ENCODE measurements at places on chromosomes 12 and 14.

DNA sequence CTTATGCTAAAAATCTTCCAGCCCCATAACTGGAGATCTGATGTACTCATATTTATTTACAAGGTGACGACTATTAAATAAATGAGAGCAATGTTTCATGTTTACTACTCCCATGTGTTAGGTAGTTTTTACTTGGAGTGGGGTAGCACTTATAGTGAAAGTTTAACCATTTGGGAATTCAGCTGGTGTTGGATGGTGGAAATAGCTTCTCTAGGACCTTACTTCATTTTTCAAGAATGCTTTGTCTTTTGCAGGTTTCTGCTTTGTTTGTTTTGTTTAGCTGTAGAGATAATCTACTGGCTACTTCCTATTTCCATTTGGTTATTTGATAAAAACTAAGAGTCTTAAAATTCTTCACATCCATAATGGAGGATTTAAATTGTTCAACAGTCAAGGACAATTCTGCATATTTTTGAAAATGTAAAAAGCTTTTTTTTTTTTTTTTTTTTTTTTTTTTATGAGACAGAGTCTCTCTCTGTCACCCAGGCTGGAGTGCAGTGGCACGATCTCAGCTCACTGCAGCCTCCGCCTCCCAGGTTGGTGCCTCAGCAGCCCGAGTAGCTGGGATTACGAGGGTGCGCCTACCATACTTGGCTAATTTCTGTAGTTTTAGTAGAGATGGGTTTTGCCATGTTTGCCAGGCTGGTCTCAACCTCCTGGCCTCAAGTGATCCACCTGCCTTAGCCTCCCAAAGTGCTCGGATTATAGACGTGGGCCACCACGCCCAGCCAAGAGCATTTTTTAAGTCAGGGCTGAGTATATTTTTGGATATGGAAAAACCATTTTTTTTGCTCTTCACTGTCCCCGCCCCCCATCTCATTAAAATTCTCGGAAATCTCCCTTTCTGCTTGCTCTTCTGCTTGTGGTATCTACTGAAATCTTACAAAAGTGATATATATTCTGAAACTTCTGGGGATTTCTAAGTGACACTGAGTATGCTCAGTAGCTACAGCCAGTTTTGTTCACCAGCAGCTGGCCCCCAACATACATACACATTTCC is 1.4 kb upstream of the ABCD2 start:
- no peak for DNase-seq

DNA sequence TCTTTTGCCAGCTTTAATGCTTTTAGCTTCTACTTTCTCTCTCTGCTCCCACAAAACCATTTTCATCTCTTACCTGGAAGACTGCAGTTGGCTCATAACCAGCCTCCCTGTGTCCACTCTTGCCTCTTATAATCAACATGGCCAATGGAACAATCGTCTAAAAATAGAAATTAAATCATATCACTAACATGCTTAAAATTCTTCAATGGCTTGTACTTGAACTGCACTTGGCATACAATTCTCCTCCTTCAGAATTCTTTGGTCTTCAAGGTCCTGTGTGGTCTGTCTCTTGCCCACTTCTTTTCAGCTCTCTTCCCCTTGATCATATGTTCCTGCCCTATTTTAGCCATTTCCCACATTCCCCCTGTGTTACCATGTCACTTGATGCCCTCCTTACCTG is 342.2 kb downstream of the ATP23 start:
- DNase-seq = no peak

- DNase-seq = no peak
Measured at GRCh38 chr12:121300083-121300819, 3.7 kb upstream of the CAMKK2 start.

GRCh38 chr12:110705309-110705708 is 16.4 kb upstream of the HVCN1 start:
- DNase-seq = no peak

DNA sequence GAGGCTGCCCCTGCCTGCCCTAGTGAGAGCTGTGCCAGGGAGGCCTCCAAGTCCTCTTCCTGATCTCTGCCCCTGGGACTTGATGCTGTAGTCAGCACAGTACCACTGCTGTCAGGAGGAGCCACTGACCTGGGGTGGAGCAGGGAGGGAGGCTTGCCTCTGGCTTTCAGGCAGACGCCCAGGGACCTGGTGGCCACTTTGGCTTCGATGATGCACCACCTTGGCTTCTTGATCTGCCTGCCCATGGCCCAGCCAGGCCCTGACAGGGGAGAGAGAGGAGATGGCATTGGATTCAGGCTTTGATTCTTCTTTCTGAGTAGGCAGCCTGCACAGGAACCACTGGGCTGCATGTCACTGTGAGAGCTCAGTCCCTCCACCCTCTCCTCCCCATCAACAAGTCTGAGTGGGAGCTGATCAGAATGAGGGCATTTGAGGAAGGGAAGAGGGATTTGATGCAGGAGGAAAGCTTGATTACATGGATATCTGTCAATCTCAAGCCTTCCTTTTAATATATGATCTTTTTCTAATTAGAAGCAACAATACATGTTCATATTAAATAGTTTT is 24.7 kb downstream of the TMEM63C start:
- no peak for DNase-seq

GRCh38 chr14:101192661-101193000 is 289.1 kb upstream of the RTL1 start:
- DNase-seq = no peak

DNA sequence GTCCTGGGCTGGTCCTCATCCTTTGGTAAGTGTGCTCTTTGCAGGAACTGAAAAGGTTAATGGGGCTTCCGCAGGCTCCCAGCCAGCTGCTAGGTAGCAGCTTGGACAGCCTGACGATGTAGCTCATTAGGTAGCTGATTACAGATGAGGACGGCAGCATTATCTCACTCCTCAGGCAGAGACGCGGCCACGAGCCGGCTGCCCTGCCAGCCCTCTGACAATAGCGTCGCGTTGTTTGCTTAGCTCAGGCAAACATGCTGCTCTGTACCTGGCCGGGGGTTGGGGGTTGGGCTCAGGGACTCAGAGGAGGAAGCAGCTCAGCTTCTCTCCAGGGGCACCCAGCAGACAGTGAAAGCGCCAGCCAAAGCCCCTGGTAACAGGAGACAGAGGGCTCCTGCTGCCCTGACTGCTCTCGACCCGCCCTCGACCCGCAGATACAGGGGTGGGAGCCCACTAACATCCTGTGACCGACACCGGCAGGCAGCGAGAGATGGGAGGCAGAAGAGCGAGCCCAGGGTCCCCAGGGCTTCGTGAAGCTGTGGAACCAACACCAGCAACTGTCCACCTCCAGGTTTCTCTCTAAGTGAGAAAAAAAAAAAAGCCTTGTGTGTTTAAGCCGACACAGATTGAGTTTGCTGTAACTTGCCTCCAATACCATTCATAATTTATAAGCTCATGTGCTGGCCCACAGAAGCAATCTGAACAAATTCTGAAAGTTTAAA is 53.4 kb upstream of the DLK1 start:
- DNase-seq = peak; percentile 97

DNA sequence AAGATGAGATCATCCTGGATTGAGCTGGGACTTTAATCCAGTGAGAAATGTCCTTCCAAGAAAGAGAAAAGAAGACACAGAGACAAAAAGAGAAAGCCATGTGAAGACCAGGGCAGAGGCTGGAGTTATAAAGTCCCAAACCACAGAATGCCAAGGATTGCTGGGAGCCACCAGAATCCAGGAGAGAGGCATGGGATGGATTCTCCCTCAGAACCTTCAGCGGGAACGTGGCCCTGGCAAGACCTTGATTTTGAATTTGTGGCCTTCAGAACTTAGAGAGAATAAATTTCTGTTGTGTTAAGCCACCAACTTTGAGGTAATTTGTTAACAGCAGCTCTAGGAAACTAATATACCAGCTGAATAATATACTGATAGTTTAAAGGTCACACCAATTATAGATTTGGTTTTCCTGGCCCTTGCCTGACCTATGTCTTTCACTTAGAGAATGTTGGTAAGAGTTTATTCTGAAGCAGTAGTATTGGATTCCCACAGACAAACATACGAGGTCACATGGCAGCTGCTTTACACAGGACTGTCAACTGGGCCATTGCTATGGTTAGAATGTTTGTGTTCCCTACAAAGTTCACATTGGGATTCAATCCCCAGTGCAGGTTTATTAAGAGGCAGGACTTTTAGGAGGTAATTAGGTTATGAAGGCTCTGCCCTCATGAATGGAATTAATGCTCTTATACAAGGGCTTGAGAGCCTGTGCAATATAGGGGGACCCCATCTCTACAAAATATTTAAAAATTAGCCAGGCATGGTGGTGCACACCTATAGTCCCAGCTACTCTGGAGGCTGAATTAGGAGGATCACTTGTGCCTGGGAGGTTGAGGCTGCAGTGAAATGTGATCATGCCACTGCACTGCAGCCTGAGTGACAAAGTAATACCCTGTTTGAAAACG is 156.5 kb upstream of the EEA1 start:
- no peak for DNase-seq

GRCh38 chr12:117284140-117284539 is 77.3 kb downstream of the NOS1 start:
- peak; percentile 92 for DNase-seq

DNA sequence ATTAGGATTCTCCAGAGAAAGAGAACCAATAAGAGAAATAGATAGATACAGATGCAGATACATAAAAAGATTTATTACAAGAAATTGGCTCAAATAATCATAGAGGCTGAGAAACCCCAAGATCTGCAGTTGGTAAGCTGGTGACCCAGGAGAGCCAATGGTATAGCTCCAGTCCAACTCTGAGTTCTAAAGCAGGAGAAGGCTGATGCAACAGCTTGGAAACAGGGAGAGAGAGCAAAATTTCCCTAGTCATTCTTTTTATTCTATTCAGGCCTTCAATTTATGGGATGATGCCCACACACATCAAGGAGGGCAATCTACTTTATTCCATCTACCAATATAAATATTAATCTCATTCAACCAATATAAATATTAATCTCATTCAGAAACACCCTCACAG is 218.2 kb downstream of the PRKD1 start:
- no peak for DNase-seq

GRCh38 chr14:61387076-61387475 is 65.7 kb downstream of the PRKCH start:
- DNase-seq = no peak

DNA sequence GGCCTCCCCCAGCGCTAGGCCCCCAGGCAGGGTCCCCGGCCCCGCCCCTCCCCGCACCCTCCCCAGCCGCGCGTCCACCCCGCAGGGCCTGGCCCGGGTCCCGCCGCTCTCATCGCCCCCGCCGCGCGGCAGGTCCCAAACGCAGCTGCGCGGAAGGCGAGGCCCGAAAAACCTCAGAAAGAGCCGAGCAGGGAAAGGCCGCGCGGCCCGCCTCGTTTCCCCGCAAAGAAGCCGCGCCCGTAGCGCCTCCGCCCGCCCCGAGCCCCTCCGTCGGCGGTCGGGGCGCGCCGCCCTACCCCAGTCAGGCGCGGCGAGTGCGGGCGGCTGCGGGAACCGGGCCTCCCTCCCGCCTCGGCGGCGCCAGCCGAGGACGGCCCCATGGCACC is 324 bp downstream of the POLE start:
- no peak for DNase-seq

- DNase-seq = no peak
Measured at GRCh38 chr12:26936559-26937442, 980 bp downstream of the INTS13 start.

- DNase-seq = peak; percentile 45
Measured at GRCh38 chr14:61730756-61731373, 31.4 kb upstream of the SNAPC1 start.

DNA sequence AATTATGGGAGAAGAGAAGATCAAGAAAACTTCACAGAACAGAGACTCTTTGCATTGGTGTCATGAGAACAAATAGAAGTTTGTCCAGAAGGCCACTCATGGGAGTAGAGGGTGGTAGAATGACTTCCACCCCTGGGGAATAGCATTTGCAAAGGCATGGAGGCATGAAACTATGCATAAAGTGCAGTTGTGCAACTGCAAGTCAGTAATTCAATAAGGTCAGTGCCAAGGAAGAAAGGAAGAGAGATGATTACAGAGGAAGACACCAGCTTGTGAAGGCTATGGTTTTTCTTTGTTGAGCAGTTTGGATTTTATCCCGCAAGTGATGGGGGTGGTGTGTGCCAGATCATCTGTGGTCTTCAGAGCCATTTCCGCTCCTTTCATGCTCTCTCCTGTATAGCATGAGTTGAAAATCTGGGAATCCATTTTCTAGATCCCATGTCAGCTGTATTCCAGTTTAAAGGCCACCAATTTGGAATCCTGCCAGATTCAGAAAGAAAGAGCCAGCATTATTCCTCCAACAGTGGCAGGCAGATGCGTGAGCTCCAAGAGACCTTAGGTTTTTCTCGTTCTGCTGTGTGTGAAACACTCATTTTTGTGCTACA is 67.6 kb upstream of the GRIN2B start:
- DNase-seq = no peak

- DNase-seq = no peak
Measured at GRCh38 chr12:57623385-57623784, 9.6 kb downstream of the B4GALNT1 start.

DNA sequence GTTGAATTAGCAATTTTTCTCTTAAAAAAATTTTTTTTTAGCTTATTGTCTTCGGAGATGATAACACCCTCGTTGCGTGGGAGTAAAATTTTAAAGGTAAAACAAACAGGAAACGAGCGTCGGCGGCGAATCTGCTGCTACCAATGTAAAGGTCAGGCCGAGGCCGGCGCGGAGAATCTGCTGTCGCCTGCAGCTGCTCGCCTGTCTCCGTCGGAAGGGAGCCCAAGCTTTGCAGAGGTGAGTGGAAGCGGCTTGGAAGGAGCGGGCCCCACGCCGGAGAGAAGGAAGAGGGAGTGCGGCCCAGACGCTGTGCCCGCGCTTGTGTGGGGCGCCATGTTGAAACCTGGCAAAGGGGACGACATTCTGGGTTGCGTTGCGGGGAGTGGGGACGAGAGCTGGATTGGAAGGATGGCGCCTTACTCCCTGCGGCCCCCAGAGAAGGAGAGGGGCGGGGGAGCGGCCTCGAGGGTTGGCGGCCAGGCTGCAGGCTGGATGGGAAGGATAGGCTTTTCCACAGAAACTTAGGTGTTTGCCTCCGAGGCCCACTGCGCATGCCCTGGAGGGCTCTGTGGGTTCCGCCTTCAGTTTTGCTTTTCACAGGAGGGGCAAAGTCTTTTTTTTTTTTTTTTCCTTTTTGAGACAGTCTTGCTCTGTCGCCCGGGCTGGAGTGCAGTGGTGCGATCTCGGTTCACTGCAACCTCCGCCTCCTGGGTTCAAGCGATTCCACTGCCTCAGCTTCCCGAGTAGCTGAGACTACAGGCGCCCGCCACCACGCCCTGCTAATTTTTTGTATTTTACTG is at the start of gene SNRNP35:
SNRNP35 (plus strand) TSS at position 160 of the 800 bp plus-strand sequence. CDS start 7,402 bp downstream, outside the sequence.
- DNase-seq = peak; percentile 79

- no peak for DNase-seq
Measured at GRCh38 chr14:52992236-52992870, 41.5 kb upstream of the FERMT2 start.

DNA sequence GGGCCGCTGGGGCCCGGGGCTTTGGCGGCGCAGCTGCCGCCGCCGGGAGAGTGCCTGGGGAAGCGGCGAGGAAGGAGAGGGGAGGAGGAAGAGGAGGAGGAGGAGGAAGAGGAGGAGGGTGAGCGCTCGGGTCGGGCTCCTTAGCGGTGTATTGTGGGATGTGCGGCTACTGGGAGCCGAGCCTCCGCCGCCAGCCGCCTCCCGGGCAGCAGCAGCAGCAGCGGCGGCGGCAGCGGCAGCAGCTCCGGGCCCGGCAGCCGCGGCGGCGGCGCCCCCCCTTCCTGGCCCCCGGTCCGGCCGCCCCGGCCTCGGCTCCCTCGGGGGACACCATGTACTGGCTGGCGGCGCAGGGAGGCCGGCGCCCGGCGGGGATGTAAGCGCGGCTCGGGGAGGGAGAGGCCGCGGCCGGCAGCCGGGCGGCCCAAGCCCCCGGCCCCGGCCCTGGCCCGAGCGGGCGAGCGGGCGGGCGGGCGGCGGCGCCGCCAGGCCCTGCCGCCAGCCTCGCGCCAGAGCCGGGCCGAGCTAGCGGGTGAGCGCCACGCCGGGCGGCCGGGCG is at the start of gene SETD1B:
SETD1B (plus strand) TSS at position 149 of the 556 bp plus-strand sequence. CDS start 729 bp downstream, outside the sequence.
- no peak for DNase-seq

Measured in NCI-H1694 treated with DMSO at 0.1 percent for 48 hours (cell line).